ENCODE measurements at places on chromosomes 16 and 17.

GRCh38 chr16:58556678-58557077 is 41.4 kb downstream of the SETD6 start:
- no peak for DNase-seq

DNA sequence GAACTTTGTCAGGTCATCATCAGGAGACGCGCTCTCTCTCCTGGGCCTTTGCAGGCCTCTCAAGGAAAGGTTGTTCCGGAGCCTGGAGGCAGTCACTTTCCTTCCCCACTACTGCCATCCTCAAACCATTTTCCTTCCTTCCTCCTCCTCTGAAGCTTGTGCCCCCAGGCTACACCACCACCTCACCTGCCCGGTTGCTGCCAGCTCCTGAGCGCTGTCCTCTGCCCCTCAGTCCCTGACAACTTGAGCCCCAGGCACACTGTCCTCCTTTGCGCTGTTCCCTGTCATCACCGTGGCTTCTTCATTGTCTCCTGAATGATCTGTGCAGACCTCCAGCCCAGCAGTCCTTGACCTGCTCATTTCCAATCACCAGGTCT is 18.9 kb downstream of the CDRT4 start:
- DNase-seq = no peak

DNA sequence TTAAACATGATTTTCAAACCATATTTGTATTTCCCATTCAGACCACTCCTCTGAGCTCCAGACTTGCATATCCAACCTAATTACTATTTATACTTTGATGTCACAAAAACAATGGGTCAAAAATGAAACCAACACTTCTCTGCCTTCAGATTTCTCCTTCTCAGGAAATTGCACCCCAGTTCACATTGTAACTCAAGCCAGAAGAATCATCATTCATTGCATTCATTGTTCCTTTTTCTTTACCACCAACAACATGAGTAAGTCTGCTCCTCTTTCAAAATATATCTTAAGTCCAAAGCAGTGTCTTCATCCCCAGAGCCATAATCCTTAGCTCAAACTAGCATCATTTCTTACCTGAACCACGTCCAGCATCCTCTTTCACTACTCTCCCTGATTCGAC is 2.6 kb upstream of the AKAP1 start:
- no peak for DNase-seq

GRCh38 chr17:17547210-17547764 is 44.2 kb downstream of the PEMT start:
- no peak for DNase-seq

GRCh38 chr17:52237151-52237550 is 78.6 kb upstream of the CA10 start:
- no peak for DNase-seq

- no peak for DNase-seq
These were observed 57.9 kb upstream of the TNRC6A start for GRCh38 chr16:24671455-24671954.

DNA sequence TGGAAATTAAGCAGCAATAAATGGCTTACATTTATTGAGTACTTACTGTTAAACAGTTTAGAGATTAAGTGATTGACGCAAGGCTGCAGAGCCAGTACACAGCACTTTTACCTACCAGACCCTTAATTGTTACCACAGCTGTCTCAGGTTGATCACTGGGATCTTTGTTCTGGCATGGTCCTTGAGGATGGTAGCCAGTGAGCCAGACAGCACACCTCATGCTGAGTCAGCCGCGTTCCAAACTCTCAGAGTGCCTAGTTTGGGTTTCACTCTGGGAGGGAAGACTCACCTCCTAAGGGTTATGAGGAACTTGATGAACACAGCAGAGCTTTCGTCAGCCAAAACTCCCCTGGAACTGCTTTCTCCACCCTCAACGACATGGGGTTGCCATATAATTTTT is 20.4 kb downstream of the CDH3 start:
- no peak for DNase-seq

GRCh38 chr16:89545831-89546574 is 14.5 kb upstream of the RPL13 start:
- no peak for DNase-seq

- DNase-seq = no peak
These were observed 107.6 kb downstream of the ZNF423 start for GRCh38 chr16:49748322-49748721.
